ENCODE measurements at places on chromosomes 16 and 17. TPM values are rescaled to one million over a fixed set of nuclear protein-coding genes. Genes with fewer than 3 reads are reported as not detected.
A peak's percentile ranks its signal among the peaks of the same experiment; 100 is the strongest.

DNA sequence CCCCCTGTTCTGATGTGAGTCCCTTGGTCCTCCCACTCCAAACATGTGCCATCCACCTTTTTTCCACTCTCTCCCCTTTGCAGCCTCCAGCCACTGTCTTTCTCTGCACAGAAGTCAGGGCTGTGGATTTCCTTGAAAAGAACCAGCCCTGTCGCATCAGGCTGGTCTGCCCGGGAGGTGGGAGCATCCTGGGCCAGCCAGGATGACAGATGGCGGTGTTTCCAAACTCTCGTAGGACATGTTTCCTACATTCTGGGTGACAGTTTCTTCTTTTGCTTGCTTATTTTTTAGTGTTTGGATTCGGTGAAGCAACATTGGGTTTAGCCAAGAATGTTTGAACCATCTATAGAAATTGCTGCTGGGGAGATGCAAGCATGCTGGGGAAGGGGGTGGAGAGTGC lies 100.8 kb downstream of the CCDC182 start:
- ATAC-seq: no peak

DNA sequence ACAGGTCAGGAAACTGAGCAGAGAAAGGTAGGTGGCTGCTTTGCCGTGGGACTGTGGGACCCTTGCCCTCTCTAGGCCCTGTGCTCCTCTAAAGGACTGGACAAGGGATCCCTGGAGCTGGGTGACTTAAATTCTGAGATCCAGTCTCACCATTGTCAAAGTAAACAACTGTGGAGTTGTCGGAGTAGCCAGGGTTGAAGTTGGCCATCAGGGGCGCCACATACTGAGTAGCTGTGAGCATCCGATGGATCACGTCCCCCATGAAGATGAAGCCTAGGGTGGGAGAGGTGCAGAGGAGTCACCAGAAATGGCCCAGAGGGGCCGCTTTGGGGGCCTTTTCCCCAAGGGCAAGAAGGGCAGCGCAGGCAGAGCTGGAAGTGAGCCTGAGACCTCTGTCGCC lies 43.5 kb downstream of the PLXDC1 start:
- no peak for ATAC-seq

GRCh38 chr16:89561884-89562599 lies 1.6 kb downstream of the RPL13 start:
- ATAC-seq: peak; percentile 1

- ATAC-seq: no peak
Measured at GRCh38 chr17:7883781-7884386, 4.7 kb upstream of the CHD3 start.

- no peak for ATAC-seq
Measured at GRCh38 chr17:49989518-49989880, 5.5 kb downstream of the DLX3 start.

Gene GNG13
- total RNA-seq: not detected

Gene FOXN1
- 14.8 TPM for total RNA-seq

- ATAC-seq: peak; percentile 17
Measured at GRCh38 chr16:4386451-4386805, 14.8 kb downstream of the VASN start.

Gene TBC1D3I
- total RNA-seq: 0.68 TPM

Gene CEP295NL
- 1.7 TPM for total RNA-seq

Gene TBC1D3
- not detected for total RNA-seq

DNA sequence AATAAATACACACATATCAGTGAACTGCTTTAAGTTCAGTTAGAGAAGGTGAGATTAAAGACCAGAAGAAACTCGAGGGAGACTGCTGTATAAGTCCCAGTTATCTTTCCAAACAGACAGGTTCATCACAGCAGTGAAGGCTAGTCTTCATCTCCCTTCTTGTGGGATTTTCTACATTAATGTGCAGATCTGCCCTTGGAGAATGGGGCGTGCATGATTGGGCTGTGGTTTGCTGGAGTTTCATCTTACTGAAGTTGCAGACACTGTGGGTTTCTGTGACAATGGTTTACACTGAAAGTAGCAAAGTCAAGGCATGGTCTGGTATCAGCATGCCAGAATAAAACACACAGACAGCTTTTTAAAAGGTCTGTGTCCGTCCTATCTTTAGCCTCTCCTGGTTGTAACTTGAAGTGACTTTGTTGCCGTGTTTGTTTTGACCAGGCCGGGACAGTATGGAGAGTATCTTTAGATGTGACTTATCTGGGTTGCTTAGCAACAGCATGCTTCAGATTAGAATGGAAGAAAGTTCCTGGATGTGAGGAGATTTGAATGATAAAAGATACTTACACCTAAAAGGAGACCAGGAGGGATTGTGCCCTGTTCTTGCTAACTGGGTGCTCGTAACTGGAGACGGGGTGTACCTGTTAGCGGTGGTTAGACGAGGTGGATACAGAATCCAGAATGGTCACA lies 16.1 kb downstream of the NAA60 start:
- no peak for ATAC-seq

DNA sequence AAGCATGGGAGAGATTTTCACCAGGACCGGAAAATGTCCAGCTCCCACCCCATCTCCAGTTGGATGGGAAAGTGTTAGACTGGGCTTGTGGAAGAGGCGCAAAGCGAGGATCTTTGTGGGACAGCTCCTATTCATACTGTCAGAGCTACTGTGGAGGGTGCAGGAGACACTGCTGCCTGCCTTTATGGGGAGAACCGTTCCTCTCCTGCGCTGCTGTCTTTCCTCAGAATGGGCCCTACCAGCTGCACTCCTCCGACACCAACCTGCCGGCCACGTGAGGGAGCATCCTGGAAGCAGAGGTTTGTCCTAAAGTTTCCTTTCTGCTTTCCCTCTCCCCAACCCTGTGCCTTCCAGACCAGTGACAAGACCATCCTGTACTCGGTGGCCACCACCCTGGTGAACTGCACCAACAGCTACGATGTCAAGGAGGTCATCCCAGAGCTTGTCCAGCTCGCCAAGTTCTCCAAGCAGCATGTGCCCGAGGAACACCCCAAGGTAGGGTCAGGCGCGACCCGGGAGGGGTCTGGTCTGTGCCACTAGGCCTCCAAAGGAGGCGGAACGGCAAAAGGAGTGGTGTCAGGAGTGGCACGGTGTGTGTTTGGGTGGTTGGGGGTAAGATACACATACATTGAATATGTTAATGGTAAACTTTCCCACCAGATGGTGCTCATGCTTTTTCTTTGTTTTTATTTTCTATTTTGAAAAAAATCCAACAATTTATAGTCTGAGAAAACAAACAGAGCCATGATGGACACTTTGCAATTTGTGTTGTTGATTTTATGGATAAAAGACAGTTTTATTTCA lies 23.0 kb downstream of the SLC35G3 start:
- peak; percentile 41 for ATAC-seq

DNA sequence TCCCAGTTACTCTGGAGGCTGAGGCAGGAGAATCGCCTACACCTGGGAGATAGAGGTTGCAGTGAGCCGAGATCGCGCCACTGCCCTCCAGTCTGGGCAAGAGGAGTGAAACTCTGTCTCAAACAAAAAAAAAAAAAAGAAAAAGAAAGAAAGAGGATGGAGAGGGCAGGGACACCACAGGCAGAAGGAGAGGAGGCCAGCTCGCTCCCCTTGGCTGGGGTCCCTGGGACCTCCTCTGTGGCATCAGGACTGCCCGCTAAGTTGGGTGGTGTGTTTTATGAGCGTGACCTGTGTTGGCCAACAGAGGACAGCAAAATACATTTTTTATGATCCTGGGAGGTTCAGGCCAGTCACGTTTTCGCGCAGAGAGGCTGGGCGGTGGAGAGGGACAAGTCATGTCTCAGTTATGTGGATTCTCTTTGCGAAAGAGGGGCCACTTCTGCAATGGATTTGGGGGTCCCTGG lies 229.6 kb downstream of the MRTFB start:
- peak; percentile 67 for ATAC-seq

- peak; percentile 50 for ATAC-seq
Measured at GRCh38 chr16:67862623-67863583, 9.9 kb upstream of the EDC4 start.

Gene DNASE1
- 7.9 TPM for total RNA-seq

Gene CFAP119
- total RNA-seq: 2.2 TPM

- no peak for ATAC-seq
Measured at GRCh38 chr17:27840688-27841087, 40.4 kb upstream of the NOS2 start.

- ATAC-seq: no peak
Measured at GRCh38 chr16:54939029-54939346, 8.3 kb downstream of the IRX5 start.

Gene CLEC19A
- not detected for total RNA-seq

DNA sequence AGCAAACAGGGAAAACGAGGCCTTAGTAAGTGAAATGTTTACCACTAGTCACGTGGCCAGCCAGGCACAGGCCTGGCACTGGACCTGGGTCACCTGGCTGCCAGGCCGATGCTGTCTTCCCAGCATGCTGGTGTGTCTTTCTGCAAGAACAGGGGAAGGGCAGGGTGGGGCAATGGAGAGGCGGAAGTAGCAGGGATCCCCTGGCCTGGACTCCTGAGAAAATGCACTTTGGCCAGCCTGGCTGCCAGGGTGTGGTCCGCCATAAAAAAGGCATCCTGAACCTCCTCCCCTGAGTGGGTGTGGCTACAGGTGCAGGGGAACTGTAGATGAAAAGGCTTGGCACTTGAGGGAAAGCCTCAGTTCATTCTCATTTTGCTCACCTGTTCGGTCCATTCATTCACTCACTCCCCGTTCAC lies 1.0 kb upstream of the ANKRD40CL start:
- peak; percentile 85 for ATAC-seq

DNA sequence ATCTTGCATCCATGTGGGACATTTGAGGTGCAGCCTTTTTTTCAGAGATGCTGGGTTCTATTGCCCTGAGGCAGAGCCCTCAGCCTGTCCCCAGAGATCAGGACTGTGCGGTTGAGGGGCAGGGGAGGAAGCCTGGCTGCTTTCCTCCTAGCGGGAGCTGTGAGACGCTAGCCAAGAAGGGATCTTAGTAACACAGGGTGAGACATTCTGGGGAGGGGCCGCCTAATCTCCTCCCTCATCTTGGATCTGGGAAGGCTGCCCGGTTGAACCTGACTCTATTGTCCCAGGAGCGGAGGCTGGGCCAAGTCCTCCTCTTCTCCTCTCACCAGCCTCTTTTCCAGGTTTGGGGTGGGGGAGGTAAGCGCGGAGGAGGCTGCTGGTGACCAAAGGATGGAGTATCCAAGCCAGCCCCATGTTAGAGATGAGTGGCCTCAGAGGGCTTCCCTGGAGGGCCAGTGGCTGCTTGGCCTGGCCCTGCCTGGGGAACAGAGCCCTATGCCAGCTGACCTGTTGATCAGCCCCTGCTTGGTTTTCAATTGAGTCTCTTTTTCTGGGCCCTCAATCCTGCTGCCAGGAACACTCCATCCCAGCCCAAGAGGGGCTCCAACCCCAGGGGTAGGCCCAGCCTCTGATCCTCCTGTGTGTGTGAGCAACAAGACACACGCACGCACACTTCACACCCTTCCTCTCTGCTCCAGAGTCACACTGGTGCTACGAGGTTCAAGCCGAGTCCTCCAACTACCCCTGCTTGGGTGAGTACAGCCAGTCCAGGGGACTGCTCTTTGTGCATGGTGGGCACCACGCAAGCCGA lies 5.0 kb downstream of the CA4 start:
- ATAC-seq: peak; percentile 52

DNA sequence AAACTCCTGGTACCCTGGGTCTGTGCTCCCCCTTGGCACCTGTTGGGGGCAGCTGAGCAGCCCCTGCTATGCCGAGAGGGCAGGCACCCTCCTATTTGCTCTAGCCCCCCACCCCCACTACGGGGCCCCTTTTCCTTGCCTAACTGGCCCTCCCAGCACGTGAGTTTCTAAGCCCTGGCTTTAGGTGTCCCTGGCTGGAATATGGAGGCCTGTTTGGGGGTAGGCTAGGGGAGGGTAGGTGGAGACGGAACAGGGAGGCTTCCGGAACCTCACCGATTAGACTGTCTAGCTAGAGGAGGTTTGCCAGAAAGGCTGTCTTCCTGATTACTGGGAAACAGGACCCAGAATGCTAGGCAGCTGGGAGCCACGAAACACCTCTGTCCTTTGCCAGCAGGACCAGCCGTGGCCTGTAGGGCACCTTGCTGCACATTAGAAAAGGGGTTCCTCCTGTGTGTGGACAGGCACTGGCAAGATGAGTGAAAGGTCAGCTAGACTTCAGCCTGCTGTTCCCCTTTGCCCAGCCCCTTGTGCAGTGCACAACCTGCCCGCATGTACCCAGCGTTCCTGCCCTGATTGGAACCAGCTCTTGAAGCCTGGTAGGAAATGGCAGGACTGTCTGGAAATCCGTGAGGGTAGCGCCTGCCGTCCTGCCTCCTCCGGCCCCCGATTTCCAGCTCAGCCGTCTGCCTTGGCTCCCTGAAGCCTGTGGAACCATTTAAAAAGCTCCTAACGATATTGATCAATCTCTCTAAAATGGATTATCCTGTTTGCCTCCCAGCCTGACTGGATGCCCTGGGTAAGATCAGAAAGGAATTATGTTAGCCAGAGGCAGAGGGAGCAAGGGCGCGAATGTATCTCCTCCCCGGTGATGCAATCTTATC lies 83.4 kb upstream of the GSE1 start:
- no peak for ATAC-seq

Gene MYL4
- total RNA-seq: not detected

DNA sequence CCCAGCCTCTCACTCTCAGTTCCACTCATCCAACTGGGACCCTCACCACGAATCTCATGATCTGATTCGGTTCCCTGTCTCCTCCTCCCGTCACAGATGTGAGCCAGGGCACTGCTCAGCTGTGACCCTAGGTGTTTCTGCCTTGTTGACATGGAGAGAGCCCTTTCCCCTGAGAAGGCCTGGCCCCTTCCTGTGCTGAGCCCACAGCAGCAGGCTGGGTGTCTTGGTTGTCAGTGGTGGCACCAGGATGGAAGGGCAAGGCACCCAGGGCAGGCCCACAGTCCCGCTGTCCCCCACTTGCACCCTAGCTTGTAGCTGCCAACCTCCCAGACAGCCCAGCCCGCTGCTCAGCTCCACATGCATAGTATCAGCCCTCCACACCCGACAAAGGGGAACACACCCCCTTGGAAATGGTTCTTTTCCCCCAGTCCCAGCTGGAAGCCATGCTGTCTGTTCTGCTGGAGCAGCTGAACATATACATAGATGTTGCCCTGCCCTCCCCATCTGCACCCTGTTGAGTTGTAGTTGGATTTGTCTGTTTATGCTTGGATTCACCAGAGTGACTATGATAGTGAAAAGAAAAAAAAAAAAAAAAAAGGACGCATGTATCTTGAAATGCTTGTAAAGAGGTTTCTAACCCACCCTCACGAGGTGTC lies 26.6 kb downstream of the STH start:
- ATAC-seq: peak; percentile 4

- ATAC-seq: no peak
Measured at GRCh38 chr16:64470916-64471315, 650.9 kb downstream of the CDH11 start.

Gene AOC3
- total RNA-seq: 5.7 TPM

- no peak for ATAC-seq
Measured at GRCh38 chr16:29663807-29664090, 702 bp downstream of the SPN start.

All from esophagus mucosa (tissue), 1 donor.